Activated CD8-positive, alpha-beta T cell treated with anti-CD3 and anti-CD28 coated beads, Interleukin-2, amount 10 ng/mL, durations not matched to agents 7 days and 5 days (primary cell): ENCODE measurements at places on chromosomes 11 and 22. TPM values are rescaled to one million over a fixed set of nuclear protein-coding genes. Genes with fewer than 3 reads are reported as not detected.

Gene MS4A12
- not detected for total RNA-seq

- no peak overlapping the region for H3K27ac ChIP-seq
- no peak overlapping the region for H3K4me3 ChIP-seq
- H3K36me3 ChIP-seq: no peaks in the 10 kb centered on the region
- H3K4me1 ChIP-seq: no peaks in the 10 kb centered on the region
These were observed 44.6 kb downstream of the LMO2 start for GRCh38 chr11:33847251-33847650.

GRCh38 chr11:35477901-35478300, 47.5 kb downstream of the PAMR1 start:
- no peaks in the 10 kb centered on the region for H3K4me1 ChIP-seq
- no peaks in the 10 kb centered on the region for H3K36me3 ChIP-seq
- H3K4me3 ChIP-seq: no peak overlapping the region
- DNase-seq: no peak
- no peak overlapping the region for H3K27ac ChIP-seq

- peaks cover 4% of the 10 kb centered on the region for H3K4me1 ChIP-seq
- H3K27ac ChIP-seq: no peak overlapping the region
- H3K27me3 ChIP-seq: no peaks in the 10 kb centered on the region
These were observed 11.3 kb downstream of the C22orf23 start for GRCh38 chr22:37942133-37942532.

Gene CYTH4
- 114 TPM for total RNA-seq

DNA sequence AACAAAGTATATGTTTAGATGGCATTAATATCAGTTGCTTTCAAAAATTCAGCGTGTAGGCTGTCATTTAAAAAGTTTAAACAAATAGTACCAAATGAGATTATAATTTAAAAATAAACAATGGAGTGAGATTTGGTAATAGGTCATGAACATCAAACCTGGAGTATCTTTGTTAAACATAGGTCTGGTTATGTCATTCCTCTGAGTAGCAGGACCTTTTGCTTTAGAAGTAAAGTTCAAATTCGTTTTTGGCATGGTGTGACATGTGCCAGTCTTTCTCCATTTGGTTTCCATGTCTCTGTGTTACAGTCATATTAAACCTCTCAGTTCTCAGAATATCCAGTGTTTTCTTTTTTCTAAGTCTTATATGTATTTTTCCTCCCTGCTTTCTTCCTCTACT, 242.4 kb downstream of the TMEM135 start:
- H3K4me3 ChIP-seq: no peak overlapping the region
- no peaks in the 10 kb centered on the region for H3K27me3 ChIP-seq
- no peak overlapping the region for H3K27ac ChIP-seq
- DNase-seq: no peak

DNA sequence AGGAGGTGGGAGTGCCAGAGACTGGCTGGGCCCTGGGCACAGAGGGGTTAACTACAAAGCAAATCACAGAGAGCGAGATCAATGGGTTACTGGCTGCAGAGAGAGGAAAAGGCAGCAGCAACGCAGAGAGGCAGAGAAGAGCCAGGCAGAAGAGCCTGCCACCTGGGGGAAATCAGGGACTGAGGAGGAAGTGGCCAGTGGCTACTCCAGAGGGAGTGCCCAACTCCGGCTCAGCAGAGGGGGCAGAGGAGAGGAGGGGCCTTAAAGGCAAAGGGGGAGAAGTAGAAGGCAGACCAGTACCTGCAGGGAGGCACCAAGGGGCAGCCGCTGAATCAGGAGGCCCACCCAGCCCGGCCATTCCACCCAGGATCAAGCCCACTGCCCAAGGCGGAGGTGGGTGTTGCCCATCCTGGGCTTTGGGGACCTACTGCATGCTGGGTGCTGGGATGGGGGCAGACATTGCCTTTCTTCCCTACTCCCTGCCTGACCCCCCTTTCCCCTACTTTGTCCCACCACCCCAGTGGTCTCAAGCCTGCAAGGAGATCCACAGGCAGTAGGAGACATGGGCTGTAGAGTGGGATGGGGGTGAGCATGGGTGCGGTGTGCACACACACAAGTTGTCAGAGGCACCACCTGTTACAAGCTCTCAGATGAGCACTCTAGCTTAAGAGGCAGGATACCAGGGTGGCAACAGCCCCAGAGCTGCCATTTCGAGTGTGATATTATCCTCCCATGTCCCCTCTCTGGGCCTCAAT, 926 bp upstream of the GALR3 start:
- no peak overlapping the region for H3K27ac ChIP-seq
- DNase-seq: no peak
- H3K27me3 ChIP-seq: peaks cover 29% of the 10 kb centered on the region
- no peak overlapping the region for H3K4me3 ChIP-seq

GRCh38 chr11:134004496-134005172, 47.9 kb upstream of the IGSF9B start:
- H3K27me3 ChIP-seq: peaks cover 7% of the 10 kb centered on the region
- no peak for DNase-seq
- no peak overlapping the region for H3K4me3 ChIP-seq
- no peak overlapping the region for H3K27ac ChIP-seq
- H3K36me3 ChIP-seq: no peaks in the 10 kb centered on the region
- H3K4me1 ChIP-seq: no peaks in the 10 kb centered on the region

DNA sequence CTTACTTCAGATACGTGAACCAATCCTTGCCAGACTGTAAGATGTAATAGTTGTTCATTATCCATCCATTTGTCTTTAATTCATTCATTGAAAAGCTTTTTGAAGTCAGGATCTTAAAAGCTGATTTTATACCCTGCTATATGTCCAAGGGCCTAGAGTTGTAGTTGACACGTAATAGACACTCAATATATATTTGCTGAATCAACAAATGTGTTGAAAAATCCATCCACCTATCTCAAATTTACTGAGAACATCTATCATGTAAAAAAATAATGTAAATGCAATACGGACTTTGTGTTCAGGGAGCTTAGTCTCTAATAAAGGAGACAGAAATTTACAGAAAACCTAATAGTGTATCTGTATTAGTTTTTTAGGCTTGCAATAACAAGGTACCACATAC, 521.0 kb downstream of the METTL15 start:
- H3K4me1 ChIP-seq: no peaks in the 10 kb centered on the region
- no peaks in the 10 kb centered on the region for H3K27me3 ChIP-seq
- no peak overlapping the region for H3K27ac ChIP-seq
- DNase-seq: no peak
- H3K36me3 ChIP-seq: no peaks in the 10 kb centered on the region
- no peak overlapping the region for H3K4me3 ChIP-seq

DNA sequence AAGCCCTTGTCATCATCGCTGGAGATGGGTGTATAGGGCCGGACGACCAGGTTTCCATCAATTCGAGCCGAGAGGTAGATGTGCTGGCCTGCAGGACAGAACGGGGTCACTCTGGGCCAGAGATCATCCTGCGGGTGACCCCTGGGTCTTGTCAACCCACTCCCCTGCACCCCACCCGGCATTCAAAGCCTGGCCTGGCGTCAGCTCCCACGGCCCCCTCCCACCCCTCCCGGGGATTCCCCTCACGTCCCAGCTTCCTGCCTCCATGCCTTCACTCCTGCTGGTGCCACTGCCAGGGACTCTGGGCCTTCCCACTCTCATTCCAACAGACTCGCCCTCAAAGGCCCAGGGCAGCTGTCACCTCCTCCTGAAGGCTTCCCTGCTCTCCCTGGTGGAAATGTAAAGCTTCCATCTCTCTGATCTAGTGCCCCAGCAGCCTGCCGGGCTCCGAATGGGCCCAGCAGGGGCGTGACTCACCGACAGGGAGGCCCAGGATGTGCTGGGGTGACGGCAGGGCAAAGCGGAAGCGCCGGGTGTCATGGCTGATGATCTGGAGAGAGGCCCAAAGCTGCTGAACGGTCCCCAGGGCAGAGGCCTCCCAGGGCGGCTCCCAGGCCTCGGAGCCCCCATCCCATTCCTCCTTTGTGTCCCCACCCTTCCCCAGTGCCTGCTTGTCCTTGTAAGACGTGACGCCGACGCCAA, 9.3 kb downstream of the ATP5MGL start:
- no peaks in the 10 kb centered on the region for H3K4me1 ChIP-seq
- DNase-seq: no peak
- peaks cover 17% of the 10 kb centered on the region for H3K36me3 ChIP-seq
- no peak overlapping the region for H3K4me3 ChIP-seq
- H3K27ac ChIP-seq: no peak overlapping the region

GRCh38 chr11:115126092-115126491, 378.1 kb downstream of the CADM1 start:
- no peaks in the 10 kb centered on the region for H3K36me3 ChIP-seq
- no peak for DNase-seq
- H3K4me3 ChIP-seq: no peak overlapping the region

GRCh38 chr22:22548910-22549309, 10.2 kb downstream of the PRAME start:
- H3K27me3 ChIP-seq: peaks cover 3% of the 10 kb centered on the region
- no peaks in the 10 kb centered on the region for H3K4me1 ChIP-seq
- H3K4me3 ChIP-seq: no peak overlapping the region
- H3K36me3 ChIP-seq: no peaks in the 10 kb centered on the region

Gene RTN4RL2
- total RNA-seq: 0.47 TPM

- no peak overlapping the region for H3K27ac ChIP-seq
- no peak overlapping the region for H3K4me3 ChIP-seq
- no peaks in the 10 kb centered on the region for H3K36me3 ChIP-seq
- no peak for DNase-seq
- H3K4me1 ChIP-seq: no peaks in the 10 kb centered on the region
- H3K27me3 ChIP-seq: peaks cover 5% of the 10 kb centered on the region
These were observed 14.6 kb upstream of the OR52D1 start for GRCh38 chr11:5473921-5474320.

DNA sequence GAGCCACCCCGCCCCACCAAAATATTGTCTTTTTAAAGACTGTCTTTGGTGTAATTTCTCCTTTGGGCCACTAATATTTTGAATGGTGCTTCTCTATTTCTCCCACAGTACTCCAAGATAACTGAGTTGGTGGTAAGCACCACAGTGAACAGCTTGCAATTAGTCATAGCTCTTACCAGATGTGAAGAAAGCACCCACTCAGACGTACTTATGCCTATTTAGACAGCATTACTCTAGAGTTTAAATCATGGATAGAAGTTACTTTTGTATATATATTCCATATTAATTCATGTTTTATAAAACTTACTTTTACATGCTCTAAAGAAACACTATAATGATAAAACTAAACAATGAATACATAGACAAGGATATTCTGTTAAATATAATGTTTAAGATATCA, 12.7 kb downstream of the ANO3 start:
- no peaks in the 10 kb centered on the region for H3K36me3 ChIP-seq
- H3K4me1 ChIP-seq: no peaks in the 10 kb centered on the region
- no peak overlapping the region for H3K4me3 ChIP-seq
- no peak for DNase-seq
- no peak overlapping the region for H3K27ac ChIP-seq

Gene RIMBP3C
- total RNA-seq: 0.34 TPM

Gene NUDT8
- total RNA-seq: 20.1 TPM

Gene MAJIN
- total RNA-seq: not detected

GRCh38 chr22:43789452-43789851, 22.7 kb downstream of the EFCAB6 start:
- DNase-seq: no peak
- H3K27ac ChIP-seq: no peak overlapping the region
- peaks cover 14% of the 10 kb centered on the region for H3K27me3 ChIP-seq
- H3K4me1 ChIP-seq: no peaks in the 10 kb centered on the region
- H3K36me3 ChIP-seq: no peaks in the 10 kb centered on the region

Gene SCARF2
- total RNA-seq: 0.76 TPM

Gene ANGPTL5
- not detected for total RNA-seq

Gene RASL10A
- total RNA-seq: 1.6 TPM

Gene RGL4
- total RNA-seq: 34.0 TPM

DNA sequence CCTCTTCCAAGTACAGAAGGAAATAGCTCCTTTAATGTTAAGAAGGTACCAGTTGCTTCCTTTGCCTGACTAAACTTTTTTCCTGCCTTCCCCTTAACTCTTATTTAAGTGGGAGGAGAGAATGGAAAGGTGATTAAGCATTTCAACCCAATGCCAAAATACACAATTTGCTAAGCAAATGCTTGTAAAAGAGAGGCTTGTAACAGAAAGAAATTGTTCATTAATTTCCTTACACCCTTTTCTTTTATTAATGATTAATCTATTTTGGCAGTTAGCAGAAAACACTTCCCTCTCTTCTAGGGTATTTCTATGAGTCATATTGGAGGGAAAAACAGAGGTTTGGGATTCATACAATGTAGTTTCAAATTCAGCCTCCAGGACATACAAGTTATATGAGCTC, 427.6 kb upstream of the FAT3 start:
- no peaks in the 10 kb centered on the region for H3K36me3 ChIP-seq
- no peak overlapping the region for H3K4me3 ChIP-seq
- no peaks in the 10 kb centered on the region for H3K27me3 ChIP-seq
- no peaks in the 10 kb centered on the region for H3K4me1 ChIP-seq
- no peak for DNase-seq
- no peak overlapping the region for H3K27ac ChIP-seq

DNA sequence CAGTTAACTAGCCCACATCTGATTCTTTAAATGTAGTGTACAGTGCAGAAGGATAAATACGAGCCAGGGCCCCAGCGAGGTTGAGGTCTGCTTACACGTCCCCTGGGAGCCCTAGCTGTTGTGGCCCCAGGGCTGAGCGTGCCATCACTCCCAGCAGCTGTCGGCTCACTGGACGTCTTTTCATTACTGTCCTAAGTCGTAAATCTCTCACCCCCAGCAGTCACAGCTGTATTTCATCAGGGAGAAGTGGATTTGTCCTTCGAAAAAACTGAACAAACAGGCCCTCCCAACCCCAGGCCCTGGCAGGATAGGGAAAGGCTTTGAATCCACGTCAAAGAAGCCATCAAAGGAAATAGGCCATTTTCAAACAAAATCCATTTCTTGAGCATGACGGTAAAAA, 110.4 kb upstream of the CSNK2A3 start:
- no peak overlapping the region for H3K27ac ChIP-seq
- H3K4me3 ChIP-seq: no peak overlapping the region
- H3K27me3 ChIP-seq: peaks cover 2% of the 10 kb centered on the region
- DNase-seq: no peak
- H3K36me3 ChIP-seq: no peaks in the 10 kb centered on the region

Gene AMBRA1
- total RNA-seq: 34.0 TPM

GRCh38 chr11:67397536-67397935, 4.1 kb downstream of the PPP1CA start:
- H3K27me3 ChIP-seq: no peaks in the 10 kb centered on the region
- DNase-seq: no peak
- peak overlapping the region; percentile 89 for H3K27ac ChIP-seq
- peak overlapping the region; percentile 63 for H3K4me3 ChIP-seq

DNA sequence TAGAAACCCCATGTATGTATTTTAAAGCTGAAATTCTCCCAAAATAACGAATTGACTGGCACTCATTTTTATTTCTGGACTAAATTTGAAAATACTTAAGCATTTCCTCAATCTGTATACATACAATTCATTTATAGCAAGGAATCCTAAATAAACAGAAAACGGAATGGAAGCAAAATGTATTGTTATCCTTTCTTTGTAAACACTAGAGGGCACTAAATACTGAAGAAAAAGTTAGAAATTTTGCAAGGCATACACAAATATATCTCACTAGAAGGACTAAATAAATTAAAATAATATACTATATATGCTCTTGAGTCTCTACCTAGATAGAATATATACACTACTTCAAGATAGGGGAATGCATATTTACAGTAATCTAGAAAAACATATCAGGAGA, 23.1 kb upstream of the ANO5 start:
- no peak overlapping the region for H3K4me3 ChIP-seq
- H3K4me1 ChIP-seq: no peaks in the 10 kb centered on the region
- no peaks in the 10 kb centered on the region for H3K36me3 ChIP-seq
- DNase-seq: no peak
- no peak overlapping the region for H3K27ac ChIP-seq
- no peaks in the 10 kb centered on the region for H3K27me3 ChIP-seq

GRCh38 chr22:17767233-17768065, 6.8 kb downstream of the BID start:
- H3K27ac ChIP-seq: peak overlapping the region; percentile 64
- peaks cover 18% of the 10 kb centered on the region for H3K27me3 ChIP-seq
- peak; percentile 75 for DNase-seq
- H3K4me3 ChIP-seq: peak overlapping the region; percentile 53

GRCh38 chr11:8828580-8829361, 82.2 kb upstream of the AKIP1 start:
- no peak overlapping the region for H3K27ac ChIP-seq
- H3K36me3 ChIP-seq: no peaks in the 10 kb centered on the region
- DNase-seq: no peak
